ENCODE measurements at places on chromosomes 4 and X. TPM values are rescaled to one million over a fixed set of nuclear protein-coding genes. Genes with fewer than 3 reads are reported as not detected.

ADRA2C gene
- total RNA-seq: 8.6 TPM

ABCE1 gene
- total RNA-seq: 66.7 TPM

GRIPAP1 gene
- 37.6 TPM for total RNA-seq

CYBB gene
- 77.0 TPM for total RNA-seq

VCX gene
- total RNA-seq: not detected

CMC4 gene
- total RNA-seq: 6.8 TPM

SSX2 gene
- total RNA-seq: not detected

GAGE12F gene
- not detected for total RNA-seq

NALF2 gene
- total RNA-seq: 0.32 TPM

GYG2 gene
- 377 TPM for total RNA-seq

TGIF2LX gene
- total RNA-seq: not detected

FAM184B gene
- total RNA-seq: not detected

CT47A7 gene
- total RNA-seq: not detected

SNX25 gene
- total RNA-seq: 15.5 TPM

PNMA6A gene
- 2.5 TPM for total RNA-seq

VSIG1 gene
- not detected for total RNA-seq

CXCL11 gene
- total RNA-seq: not detected

RBM47 gene
- total RNA-seq: 53.3 TPM

SPCS3 gene
- total RNA-seq: 134 TPM

CLCN4 gene
- total RNA-seq: 2.6 TPM

MMRN1 gene
- 16.7 TPM for total RNA-seq

SUPT20HL1 gene
- total RNA-seq: not detected

GABRE gene
- total RNA-seq: 167 TPM

HMX1 gene
- not detected for total RNA-seq

SMIM10L2A gene
- 0.39 TPM for total RNA-seq

TKTL1 gene
- total RNA-seq: 0.80 TPM

POF1B gene
- total RNA-seq: 0.32 TPM

SYP gene
- total RNA-seq: 1.00 TPM

FAM199X gene
- 44.8 TPM for total RNA-seq

ASB9 gene
- total RNA-seq: 2.0 TPM

DMRTC1 gene
- total RNA-seq: not detected

BEND4 gene
- not detected for total RNA-seq

EIF4E gene
- total RNA-seq: 78.9 TPM

BCORL1 gene
- 42.5 TPM for total RNA-seq

CFP gene
- 11.8 TPM for total RNA-seq

USP26 gene
- not detected for total RNA-seq

TASL gene
- total RNA-seq: 4.0 TPM

PGAM4 gene
- total RNA-seq: not detected

IL2RG gene
- 5.8 TPM for total RNA-seq

TACR3 gene
- total RNA-seq: not detected

MID2 gene
- 23.4 TPM for total RNA-seq

SH3BP2 gene
- 63.9 TPM for total RNA-seq

GAK gene
- total RNA-seq: 91.3 TPM

RHOH gene
- total RNA-seq: 3.9 TPM

THOC2 gene
- 53.8 TPM for total RNA-seq

TMPRSS11A gene
- total RNA-seq: not detected

RPA4 gene
- 1.3 TPM for total RNA-seq

ASMT gene
- not detected for total RNA-seq

CLDN22 gene
- total RNA-seq: not detected

FGF5 gene
- total RNA-seq: not detected

SMIM43 gene
- not detected for total RNA-seq

DCHS2 gene
- total RNA-seq: 0.32 TPM

PPP2R2C gene
- total RNA-seq: 1.1 TPM

EPHA5 gene
- not detected for total RNA-seq

CLNK gene
- not detected for total RNA-seq

RPS6KA6 gene
- 0.39 TPM for total RNA-seq

HTN1 gene
- not detected for total RNA-seq

SRPK3 gene
- total RNA-seq: 0.74 TPM
